Heart right ventricle (tissue), 16 donors: ENCODE measurements at places on chromosomes 1 and 21. TPM values are rescaled to one million over a fixed set of nuclear protein-coding genes. Genes with fewer than 3 reads are reported as not detected.

The HYI gene
- 19.3 TPM for total RNA-seq

DNA sequence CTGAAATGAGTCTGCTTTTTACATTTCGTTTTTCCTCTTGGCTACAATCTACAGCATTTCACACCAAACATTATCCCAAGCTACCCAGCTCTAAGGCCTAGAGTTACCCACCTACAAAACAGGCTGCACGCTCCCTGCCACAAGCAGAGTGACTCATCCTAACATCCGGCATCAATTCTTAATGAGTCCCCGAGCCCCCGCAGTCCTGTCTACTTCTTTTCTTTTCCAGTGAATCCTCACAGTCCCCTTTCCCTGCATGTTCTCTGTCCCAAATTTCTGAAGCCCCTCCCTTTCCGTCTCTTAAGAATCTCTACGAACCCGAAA is 650 bp downstream of the PCNX2 start:
- DNase-seq: no peak

The RBP7 gene
- total RNA-seq: 27.3 TPM

The OTUD3 gene
- 5.0 TPM for total RNA-seq

The C21orf91 gene
- 18.9 TPM for total RNA-seq

DNA sequence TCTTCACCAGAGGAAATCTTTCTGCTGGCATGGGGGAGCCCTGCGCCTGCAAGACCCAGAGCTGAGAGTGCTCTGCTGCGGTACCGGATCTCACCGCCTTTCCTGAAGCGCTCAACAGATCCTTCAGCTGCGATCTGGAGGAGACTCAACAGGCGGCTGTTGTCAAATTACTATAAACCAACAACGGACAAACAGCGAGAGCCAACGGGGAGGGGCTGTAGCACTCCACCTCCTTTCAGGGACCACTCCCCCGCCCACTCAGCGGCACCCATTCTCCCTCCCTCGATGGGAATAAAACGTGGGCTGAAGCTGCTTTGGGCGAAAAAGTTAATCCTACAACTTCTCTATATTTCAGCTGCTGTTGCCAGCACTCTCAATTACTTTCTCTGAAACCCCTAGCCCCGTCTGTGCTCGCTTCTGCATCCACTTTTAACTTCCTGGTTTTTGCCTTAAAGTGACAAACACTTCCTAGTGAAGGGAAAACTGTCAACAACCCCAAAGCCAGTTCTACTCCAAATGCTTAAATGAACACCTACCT is at the start of gene FMO5:
Gene FMO5 (minus strand): TSS at position 147 of the 538 bp plus-strand sequence. CDS start 310 bp downstream, outside the sequence.
- peak; percentile 62 for DNase-seq

The FALEC gene
- total RNA-seq: not detected

DNA sequence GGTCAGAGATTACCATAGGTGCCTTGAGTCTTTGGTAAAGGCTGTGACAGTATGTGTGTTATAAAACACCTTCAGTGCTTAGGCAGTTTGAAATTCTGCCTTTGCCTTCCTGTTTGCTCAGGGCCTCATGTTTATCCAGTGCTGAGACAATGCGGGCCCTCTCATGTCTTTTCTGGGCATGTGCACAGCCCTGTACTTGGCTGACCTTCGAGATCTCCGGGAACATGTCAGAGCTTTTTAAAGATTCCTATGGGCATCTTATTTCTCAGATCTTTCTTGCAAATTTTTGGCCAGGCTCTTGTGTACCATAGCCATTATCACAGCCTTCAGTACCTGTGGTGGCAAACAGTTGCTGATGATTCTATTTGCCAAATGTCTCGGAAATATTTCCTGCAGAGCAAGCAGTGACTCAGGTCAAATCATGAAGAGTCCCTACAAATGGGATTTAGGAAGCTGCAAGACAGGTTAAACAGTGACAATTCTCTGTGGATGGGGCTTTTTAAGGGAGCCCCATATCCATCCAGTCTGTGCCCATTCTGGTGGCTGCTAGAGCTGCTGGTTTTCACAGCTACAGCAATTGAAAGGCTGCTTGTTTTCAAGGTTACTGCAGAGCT is 42.1 kb downstream of the HOOK1 start:
- DNase-seq: no peak

DNA sequence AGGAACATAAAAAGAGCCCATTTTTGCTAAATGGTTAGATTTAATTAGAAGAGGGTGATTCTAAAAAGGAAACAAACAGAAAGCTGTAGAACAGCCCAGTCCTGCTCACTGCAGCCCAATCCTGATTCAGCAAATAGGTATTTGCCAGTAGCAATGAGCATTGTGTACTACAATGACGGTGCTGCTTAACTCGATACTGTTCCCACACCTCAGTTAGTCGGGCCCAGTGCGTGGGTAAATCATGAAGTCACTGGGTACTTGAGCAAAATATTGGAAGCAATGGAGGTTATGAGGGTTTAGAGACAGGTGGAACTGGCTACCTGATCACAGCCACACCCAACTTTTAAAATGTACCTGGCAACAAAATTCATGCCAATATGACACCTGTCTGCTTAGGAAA is 101.5 kb upstream of the ADGRL2 start:
- no peak for DNase-seq

DNA sequence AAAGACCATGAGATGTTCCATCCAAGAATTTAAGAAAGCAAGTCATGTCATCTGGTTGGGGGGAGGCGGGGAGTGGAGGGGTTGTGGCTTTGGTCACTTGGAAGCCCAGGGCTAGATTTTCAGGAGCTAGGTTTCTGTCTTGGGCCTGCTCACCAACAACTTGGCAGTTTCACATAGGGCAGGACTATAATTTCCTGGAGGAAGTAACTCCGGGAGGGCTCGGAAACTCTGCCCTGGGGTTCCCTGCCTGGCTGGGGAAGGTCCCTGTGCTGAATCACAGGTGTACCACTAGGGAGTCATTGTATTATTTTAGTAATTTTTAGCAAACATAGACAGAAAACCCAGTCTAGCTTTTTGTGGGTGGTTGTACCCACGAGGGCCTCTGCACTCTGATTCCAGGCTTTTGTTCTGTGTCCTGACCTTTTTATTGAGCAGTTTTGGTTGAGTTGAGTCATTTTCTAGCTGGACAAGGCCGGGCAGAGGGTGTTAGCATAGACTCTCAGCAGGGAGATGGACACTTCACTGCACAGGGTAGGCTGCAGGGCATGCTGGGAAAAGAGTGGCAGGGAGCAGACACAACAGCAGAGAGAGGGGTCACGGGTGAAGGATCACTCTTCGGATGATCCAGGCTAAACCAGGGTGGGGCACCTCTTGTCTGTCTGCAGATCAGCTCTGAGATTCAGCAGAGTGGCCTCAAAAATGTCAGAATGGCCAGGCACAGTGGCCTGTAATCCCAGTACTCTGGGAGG is 144.7 kb downstream of the GRIK3 start:
- DNase-seq: no peak

The TMEM125 gene
- not detected for total RNA-seq

The CENPL gene
- 4.5 TPM for total RNA-seq

DNA sequence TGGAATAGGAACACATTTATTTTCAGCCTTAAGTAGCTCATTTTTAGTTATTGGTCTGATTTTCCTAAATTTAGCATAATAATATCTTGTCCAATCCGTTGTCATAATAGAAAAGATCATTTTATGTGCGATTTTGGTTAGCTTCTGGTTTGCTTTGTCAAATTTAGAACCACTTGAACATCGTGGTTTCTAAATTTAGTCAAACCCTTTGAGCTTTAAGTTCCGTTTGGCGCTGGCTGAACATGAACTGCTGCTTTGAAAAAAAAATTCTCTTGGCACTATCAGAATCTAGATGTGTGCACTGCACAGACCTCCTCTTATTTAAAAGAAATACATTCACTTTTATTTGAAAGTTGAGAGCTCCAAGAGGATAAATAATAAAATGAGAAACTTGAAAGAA is 370.6 kb downstream of the PTPRC start:
- DNase-seq: no peak

The LRRC3 gene
- 2.7 TPM for total RNA-seq

GRCh38 chr1:207497941-207498340 is 2.0 kb downstream of the CR1 start:
- no peak for DNase-seq

GRCh38 chr1:69569175-69569541 is 1.4 kb downstream of the LRRC7 start:
- DNase-seq: no peak

- peak; percentile 39 for DNase-seq
Observed at GRCh38 chr21:39066829-39067780, 116.1 kb downstream of the PSMG1 start.

GRCh38 chr1:39105061-39105840 is 79.1 kb downstream of the NDUFS5 start:
- DNase-seq: peak; percentile 72

The FRRS1 gene
- total RNA-seq: 4.0 TPM

GRCh38 chr1:223338811-223339746 is 24.9 kb downstream of the SUSD4 start:
- DNase-seq: no peak

- no peak for DNase-seq
Observed at GRCh38 chr21:39904457-39904856, 37.2 kb downstream of the PCP4 start.

The ANKRD65 gene
- total RNA-seq: 0.96 TPM

DNA sequence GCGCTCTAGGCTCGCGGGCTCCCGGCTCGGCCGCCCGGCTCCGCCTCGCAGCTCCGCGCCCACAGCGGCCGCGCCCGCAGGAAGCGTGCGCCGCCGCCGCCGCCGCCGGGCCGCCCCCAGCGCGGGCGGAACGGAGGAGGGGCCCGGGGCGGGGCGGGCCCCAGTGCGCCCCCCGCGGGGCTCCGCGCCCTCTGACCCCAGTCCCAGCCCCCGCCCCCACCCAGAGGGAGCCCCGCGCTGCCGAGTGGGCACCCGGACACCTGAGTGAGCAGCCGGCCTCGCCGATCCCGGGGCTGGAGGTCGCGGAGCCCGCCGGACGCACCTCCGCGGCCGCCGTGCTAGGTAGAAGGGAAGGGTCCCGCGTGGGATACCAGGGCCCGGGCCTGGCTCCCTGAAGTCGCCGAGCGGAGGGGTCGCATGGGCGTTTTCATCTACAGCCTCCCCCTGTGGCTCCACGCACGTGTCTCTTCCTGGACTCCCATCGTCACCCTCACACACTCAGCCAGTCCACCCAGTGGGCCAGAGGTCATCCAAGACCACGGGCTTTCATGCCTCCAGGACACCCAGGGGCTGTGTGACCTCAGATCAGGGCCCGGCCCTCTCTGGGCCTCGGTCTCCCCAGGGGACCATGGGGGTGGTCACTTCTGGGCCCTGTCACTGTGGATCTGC is at the start of gene SDC3:
Gene SDC3 (minus strand): TSS at position 63 of the 669 bp plus-strand sequence. CDS start 172 bp downstream, outside the sequence.
- DNase-seq: no peak

DNA sequence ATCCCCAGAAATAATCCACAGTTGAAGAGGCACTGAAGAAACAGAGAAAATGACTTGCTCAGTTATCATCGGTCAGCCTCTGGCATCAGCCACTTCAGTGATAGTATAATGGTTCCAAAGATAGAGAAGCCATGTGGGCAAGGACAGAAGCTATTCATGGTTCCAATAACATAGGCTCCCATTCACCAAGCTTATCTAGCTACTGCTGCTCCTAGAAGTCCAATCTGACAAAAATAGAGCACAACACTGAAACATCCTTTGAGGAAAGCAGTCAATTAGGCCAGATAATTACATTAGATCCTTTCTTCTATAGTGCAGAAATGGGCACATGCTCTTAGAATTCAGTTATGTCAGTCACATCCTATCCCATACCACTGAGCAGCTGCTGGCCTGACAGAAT is 33.5 kb upstream of the CRB1 start:
- DNase-seq: no peak

DNA sequence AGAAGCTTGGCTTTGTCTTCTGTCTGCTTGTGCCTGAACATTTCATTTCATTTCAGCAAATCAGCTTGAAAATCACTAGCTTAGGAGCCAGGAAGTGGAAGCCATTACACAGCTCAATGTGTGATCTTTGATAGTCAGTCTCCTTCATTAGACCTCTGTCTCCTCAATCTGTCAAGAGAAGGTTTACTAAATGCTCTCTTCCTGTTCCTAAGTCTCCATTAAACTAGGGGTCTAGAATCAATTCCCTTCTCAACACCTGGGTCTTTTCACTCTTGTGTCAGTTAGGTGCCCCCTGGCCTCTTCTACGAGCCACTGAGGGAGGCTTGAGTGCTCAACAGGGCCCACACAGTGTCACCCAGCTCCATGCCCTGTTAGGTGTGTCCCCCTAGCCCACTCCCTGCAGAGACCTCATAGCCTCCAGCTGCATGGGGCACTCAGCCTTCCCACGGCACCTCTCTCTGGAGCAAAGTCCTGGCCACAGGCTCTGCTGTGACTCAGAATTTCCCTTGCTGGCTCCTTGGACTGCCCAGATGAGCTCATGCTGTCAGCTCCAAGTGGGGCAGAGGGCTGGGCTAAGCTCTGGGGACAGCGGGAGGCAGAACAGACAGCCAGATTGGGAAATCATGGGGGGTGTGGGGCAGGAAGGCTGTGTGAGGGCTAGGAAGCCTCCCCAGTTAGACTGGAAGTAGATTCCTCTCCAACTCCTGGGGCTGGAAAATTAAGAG is 115.7 kb upstream of the IPO9 start:
- DNase-seq: peak; percentile 91

The SH2D1B gene
- not detected for total RNA-seq

DNA sequence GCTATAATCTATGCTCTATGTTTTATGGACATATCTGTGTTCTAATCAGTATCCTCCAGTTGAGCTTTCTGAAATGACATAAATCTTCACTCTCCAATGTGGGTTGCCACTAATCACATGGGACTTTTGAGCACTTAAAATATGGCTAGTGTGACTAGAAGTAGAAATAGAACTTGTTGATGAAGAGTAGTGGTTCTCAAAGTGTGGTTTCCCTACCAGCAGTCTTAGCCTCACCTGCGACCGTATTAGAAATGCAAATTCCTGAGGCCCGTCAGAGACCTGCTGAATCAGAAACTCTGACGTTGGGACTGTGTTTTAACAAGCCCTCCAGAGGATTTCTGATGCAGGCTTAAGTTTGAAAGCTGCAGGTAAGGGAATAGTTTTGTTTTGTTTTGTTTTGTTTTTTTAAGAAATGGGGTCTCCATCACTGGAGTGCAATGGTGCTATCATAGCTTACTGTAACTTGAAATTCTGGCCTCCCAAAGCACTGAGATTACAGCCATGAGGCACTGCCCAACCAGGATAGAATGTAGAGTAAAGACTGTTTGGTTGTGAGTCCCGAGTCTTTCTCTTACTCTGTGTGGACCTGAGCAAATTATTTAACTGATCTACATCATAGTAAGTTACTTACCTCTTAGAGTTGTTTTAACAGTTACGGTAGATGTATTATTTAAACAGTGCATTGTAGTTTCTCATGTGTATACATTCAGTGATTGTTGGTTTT is 21.7 kb downstream of the GLRX2 start:
- DNase-seq: no peak

- no peak for DNase-seq
Observed at GRCh38 chr21:41559658-41560631, 52.0 kb upstream of the TMPRSS2 start.

- no peak for DNase-seq
Observed at GRCh38 chr1:29827237-29827750, 591.0 kb downstream of the PTPRU start.
